ENCODE measurements at places on chromosomes 13 and 19.

- H3K4me3 ChIP-seq, result no peak overlapping the region
- H3K27me3 ChIP-seq, result no peaks in the 10 kb centered on the region
- no peaks in the 10 kb centered on the region for H3K36me3 ChIP-seq
- H3K4me1 ChIP-seq, result no peaks in the 10 kb centered on the region
These were observed 159.6 kb downstream of the FOXO1 start for GRCh38 chr13:40506592-40507446.

GRCh38 chr19:34960940-34961679, 2.9 kb downstream of the ZNF792 start:
- peaks cover 32% of the 10 kb centered on the region for H3K4me1 ChIP-seq
- no peak overlapping the region for H3K27ac ChIP-seq
- no peak for DNase-seq
- no peak overlapping the region for H3K4me3 ChIP-seq

GRCh38 chr13:79432992-79433391, 26.9 kb upstream of the RBM26 start:
- H3K4me3 ChIP-seq, result no peak overlapping the region
- no peaks in the 10 kb centered on the region for H3K27me3 ChIP-seq
- no peak overlapping the region for H3K27ac ChIP-seq
- H3K4me1 ChIP-seq, result peaks cover 6% of the 10 kb centered on the region
- H3K36me3 ChIP-seq, result no peaks in the 10 kb centered on the region

DNA sequence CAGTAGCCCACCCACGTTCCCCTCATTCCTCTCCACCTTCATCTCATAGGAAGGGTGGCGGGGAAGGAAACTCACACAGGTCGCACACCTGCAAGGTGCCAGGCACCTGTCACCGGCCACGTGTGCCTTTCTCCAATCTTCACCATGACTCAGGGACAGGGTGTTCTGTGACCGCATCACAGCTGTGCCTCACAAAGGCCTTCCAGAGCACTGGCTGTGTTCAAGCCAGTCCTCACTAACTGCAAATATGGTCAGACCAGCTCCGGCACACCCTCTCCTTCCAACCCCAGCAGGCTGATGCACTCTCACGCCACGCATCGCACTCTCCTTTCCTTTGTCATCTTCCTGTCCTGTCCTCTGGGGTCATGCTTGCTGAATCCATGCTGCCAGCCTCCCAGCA, 415.9 kb downstream of the IRS2 start:
- no peak overlapping the region for H3K4me3 ChIP-seq
- DNase-seq, result no peak
- H3K36me3 ChIP-seq, result peaks cover 21% of the 10 kb centered on the region
- H3K27me3 ChIP-seq, result no peaks in the 10 kb centered on the region
- no peak overlapping the region for H3K27ac ChIP-seq

GRCh38 chr13:49821216-49822009, 28.9 kb upstream of the KPNA3 start:
- no peak for DNase-seq
- no peaks in the 10 kb centered on the region for H3K4me1 ChIP-seq
- peaks cover 9% of the 10 kb centered on the region for H3K27me3 ChIP-seq
- H3K4me3 ChIP-seq, result no peak overlapping the region
